ENCODE measurements at places on chromosomes 1 and 21. TPM values are rescaled to one million over a fixed set of nuclear protein-coding genes. Genes with fewer than 3 reads are reported as not detected.

DNA sequence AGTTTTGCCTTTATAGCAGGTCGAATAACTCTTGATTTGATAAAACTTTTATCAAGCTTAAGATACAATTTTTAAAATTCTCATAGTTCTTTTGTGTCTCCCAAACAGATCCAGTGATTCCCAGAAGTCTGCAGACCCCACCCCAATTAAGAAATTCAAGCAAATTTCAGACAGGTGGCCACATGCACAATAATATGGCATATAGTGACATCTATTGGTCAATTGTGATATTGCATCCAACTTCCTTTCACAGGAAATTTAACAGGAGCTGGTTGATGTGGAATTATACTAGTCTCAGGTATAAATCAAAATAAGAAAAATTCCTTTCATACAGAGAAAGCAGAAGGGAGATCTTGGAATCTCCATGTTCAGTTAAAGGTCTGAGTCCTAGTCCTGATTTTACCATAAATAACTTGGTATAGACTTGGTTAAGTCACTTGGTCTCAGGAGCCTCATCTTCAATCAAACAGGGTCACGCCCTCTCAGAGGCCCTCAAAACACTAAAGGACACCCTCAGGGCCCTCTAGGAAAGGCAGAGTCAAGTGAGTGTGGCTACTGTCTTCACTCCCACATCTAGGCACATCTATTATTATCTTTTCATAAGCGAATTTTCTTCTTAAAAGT is 24.1 kb downstream of the PIGM start:
- H3K27ac ChIP-seq, result no peak overlapping the region
- H3K27me3 ChIP-seq, result peaks cover 10% of the 10 kb centered on the region
- H3K4me3 ChIP-seq, result no peak overlapping the region

DNA sequence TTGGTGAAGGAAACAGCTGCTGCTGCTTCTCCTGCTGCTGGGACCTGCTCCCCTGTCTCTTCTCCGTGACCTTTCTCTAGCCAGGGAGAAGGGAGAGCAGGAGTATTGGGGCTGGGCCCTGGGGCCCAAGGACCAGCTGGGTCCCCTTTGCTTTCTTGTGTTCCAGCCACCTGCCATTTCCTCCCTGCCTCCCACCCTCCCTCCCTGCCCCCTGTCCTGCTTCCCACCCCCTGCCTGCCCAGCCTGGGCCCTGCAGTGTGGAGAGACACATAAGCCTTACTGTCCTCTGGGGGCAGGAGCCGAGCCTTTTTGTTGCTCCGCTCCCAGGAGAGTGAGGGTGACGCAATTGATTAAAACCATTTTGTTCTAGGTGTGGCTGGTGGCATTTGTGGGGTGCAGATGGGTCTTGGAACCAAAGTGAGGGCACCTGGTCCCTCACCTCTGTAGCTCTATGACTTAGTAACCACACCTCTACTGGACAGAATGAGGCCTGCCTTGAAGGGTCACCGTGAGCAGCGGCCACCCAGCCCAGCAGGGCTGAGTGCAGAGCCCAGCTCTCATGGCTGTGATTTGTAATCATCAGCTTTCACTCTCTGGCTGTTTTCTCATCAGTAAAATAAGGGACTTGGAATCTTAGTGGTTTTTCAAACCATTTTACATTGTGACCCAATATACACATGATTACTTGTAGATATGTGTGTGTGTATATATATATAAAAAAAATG is 13.9 kb upstream of the TMEM222 start:
- H3K27me3 ChIP-seq, result no peaks in the 10 kb centered on the region
- no peak overlapping the region for H3K27ac ChIP-seq
- H3K4me3 ChIP-seq, result no peak overlapping the region
- DNase-seq, result no peak

The RHD gene
- not detected for total RNA-seq

DNA sequence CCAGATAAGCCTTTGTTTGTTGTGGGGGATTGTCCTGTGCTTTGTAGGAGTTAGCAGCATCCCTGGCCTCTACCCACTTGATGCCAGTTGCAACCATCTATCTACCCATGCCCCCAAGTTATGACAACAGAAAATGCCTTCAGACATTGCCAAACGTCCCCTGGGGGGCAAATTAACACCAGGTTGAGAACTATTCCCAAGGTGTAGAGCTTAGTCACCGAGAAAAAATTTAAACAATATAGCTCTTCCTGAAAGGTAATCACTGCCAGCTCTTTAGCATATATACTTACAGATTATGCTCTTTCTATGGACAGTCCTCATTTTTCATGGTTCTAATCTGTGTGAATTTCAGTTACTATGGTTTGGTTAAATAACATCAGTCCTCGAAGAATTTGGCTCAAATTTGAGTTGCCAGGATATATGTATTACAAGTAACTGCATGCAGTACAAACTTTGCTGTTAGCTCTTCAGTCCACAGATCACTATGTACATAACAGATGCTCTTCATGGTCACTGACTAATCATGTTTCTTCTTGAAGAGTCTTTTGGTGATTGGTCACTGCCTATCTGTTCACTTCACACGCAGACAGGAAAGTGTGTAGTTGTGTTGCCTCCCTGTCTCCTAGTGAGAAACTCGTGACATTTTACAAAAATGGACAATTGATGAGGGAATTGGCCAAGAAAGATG is 25.2 kb downstream of the MAPKAPK2 start:
- DNase-seq, result no peak
- peaks cover 43% of the 10 kb centered on the region for H3K4me1 ChIP-seq
- no peak overlapping the region for H3K4me3 ChIP-seq
- no peak overlapping the region for H3K27ac ChIP-seq
- H3K27me3 ChIP-seq, result no peaks in the 10 kb centered on the region
- no peaks in the 10 kb centered on the region for H3K36me3 ChIP-seq

- H3K36me3 ChIP-seq, result no peaks in the 10 kb centered on the region
- peaks cover 11% of the 10 kb centered on the region for H3K4me1 ChIP-seq
- DNase-seq, result no peak
- no peak within 1 kb of the TSS for H3K27ac ChIP-seq
- peak within 1 kb of the TSS; percentile 52 for H3K4me3 ChIP-seq
- H3K27me3 ChIP-seq, result peaks cover 7% of the 10 kb centered on the region
These were observed at the start of gene TRIM17 for GRCh38 chr1:228416217-228416933. Gene TRIM17, minus strand, starts transcription at chr1:228416861. Its CDS starts 1,789 bp downstream, at chr1:228415072.

- H3K4me3 ChIP-seq, result no peak overlapping the region
- no peaks in the 10 kb centered on the region for H3K36me3 ChIP-seq
- no peaks in the 10 kb centered on the region for H3K27me3 ChIP-seq
- H3K4me1 ChIP-seq, result no peaks in the 10 kb centered on the region
These were observed 96.0 kb upstream of the BTG3 start for GRCh38 chr21:17708522-17709265.

DNA sequence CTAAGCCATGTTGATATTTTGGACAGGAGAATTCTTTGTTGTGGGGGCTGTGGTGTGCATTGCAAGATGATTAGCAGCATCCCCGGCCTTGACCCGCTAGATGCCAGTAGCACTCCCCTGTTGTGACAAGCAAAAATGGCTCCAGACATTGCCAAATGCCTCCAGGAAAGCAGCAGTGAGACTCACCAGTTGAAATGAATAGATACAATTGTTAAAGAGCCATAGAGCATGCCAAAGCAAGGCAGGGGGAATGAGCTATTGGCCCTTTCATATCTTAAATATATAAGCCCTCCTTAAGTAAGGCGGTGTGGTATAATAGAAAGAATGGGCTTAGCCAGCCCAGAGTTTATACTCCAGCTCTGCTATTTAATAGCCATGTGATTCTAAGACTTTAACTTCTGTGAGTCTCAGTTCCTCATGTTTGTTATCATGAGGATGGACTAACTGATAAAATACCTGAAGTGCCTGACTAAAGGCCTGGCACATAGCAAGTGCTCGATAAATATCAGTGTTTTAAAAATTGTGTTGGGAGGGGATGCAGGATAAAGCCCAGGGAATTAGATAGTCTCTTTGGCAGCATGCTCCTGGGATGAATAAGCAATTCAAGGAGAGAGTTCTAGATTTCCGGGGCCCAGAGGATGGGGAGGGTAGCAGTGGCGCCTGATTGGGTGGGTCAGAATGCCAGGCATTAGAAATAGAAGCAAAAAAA is 21.1 kb upstream of the RGS4 start:
- no peaks in the 10 kb centered on the region for H3K36me3 ChIP-seq
- no peaks in the 10 kb centered on the region for H3K27me3 ChIP-seq
- H3K4me3 ChIP-seq, result no peak overlapping the region
- no peak overlapping the region for H3K27ac ChIP-seq

The MSH4 gene
- 0.34 TPM for total RNA-seq

DNA sequence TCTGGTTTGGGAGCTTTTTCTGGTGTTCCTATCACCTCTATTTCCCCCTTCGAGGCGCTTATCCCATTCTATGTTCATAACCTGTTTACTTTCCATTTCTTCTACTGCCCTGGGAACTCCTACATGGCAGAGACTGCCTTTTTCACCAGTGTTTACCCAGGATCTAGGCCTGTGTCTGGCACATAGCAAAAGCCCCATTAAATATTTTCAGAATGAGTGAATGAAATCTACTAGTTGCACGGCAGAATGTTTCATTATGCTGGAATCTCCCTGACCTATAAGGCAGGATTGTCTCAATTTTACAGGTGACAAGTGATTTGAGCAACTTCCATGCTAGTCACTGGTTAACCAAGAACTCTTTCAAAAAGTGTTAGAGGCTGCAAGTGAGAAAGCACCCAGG is 70.1 kb downstream of the PGM1 start:
- H3K4me3 ChIP-seq, result no peak overlapping the region
- peak; percentile 65 for DNase-seq
- no peaks in the 10 kb centered on the region for H3K27me3 ChIP-seq
- H3K36me3 ChIP-seq, result peaks cover 2% of the 10 kb centered on the region
- H3K4me1 ChIP-seq, result peaks cover 19% of the 10 kb centered on the region
- peak overlapping the region; percentile 87 for H3K27ac ChIP-seq

The KCND3 gene
- total RNA-seq, result 0.43 TPM

- no peak overlapping the region for H3K4me3 ChIP-seq
- H3K27me3 ChIP-seq, result no peaks in the 10 kb centered on the region
- peaks cover under 1% of the 10 kb centered on the region for H3K4me1 ChIP-seq
- DNase-seq, result no peak
- H3K27ac ChIP-seq, result no peak overlapping the region
These were observed 29.6 kb downstream of the RGL1 start for GRCh38 chr1:183834568-183834967.

GRCh38 chr1:200971955-200972711 is 51.4 kb downstream of the KIF21B start:
- H3K27me3 ChIP-seq, result no peaks in the 10 kb centered on the region
- no peak overlapping the region for H3K4me3 ChIP-seq
- no peak for DNase-seq
- no peaks in the 10 kb centered on the region for H3K36me3 ChIP-seq
- no peaks in the 10 kb centered on the region for H3K4me1 ChIP-seq

DNA sequence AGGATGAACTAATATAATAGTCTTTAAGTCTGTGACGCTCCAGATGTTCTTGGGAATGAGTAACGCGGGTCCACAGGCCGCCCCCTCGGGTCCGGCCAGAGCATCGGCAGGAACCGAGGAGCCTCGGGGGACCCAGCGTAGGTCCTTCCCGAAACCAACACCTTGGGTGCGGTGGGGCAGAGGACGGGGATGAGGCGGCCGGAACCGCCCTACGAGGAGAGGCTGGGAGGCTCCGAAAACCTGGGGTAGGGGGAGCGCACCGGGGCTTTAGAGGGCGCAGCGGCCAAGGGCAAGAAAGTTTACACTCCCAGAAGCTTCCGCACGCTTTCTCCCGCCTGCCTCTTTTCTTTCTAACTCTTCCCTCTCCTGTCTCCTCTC is 7.1 kb downstream of the DMRTA2 start:
- DNase-seq, result no peak
- H3K4me1 ChIP-seq, result peaks cover 6% of the 10 kb centered on the region
- no peak overlapping the region for H3K4me3 ChIP-seq
- H3K27me3 ChIP-seq, result peaks cover 78% of the 10 kb centered on the region
- no peaks in the 10 kb centered on the region for H3K36me3 ChIP-seq
- H3K27ac ChIP-seq, result no peak overlapping the region

GRCh38 chr1:67838180-67838910 is 5.1 kb upstream of the GNG12 start:
- no peaks in the 10 kb centered on the region for H3K36me3 ChIP-seq
- no peak overlapping the region for H3K4me3 ChIP-seq
- no peaks in the 10 kb centered on the region for H3K27me3 ChIP-seq
- H3K4me1 ChIP-seq, result peaks cover 46% of the 10 kb centered on the region

The SIM2 gene
- 9.2 TPM for total RNA-seq

DNA sequence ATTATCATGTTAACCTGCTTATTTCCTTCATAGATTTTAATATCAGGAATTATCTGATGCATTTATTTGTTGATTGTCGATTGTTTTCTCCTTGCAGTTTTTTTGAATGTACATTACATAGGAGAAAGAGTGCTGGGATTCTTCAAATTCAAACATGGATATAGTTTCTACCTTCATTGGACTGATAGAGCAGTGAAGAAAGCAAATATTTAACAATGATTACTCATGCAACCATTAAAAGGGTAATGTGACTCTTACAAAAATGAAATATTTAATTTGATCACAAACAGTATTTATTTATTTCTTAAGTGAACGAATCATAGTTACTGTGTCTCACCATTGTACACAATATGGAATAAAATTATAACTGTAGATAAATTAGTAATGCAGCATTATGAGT is 350.9 kb downstream of the BRINP3 start:
- no peaks in the 10 kb centered on the region for H3K36me3 ChIP-seq
- no peak for DNase-seq
- H3K4me3 ChIP-seq, result no peak overlapping the region
- H3K4me1 ChIP-seq, result no peaks in the 10 kb centered on the region
- no peak overlapping the region for H3K27ac ChIP-seq

DNA sequence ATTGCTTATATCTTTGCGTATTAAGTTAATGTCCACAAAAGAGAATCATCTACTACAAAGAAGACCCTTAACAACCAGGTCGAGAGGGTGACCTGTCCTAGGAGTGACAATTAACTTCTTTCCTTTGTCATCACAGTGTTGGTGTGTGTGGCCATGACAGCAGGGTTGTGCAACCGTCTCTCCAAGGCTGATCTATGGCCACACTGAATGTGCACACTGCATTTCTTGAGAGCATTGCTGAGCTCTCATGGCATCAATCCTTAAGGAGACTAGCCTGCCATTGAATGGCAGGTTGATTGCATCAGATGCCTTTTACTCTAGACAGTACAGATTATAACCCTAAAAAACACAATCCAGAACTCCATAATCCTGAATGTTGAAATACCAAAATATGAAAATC is 86.5 kb upstream of the OLFM3 start:
- no peak overlapping the region for H3K4me3 ChIP-seq
- H3K27me3 ChIP-seq, result no peaks in the 10 kb centered on the region
- DNase-seq, result no peak
- no peak overlapping the region for H3K27ac ChIP-seq
- no peaks in the 10 kb centered on the region for H3K4me1 ChIP-seq
- H3K36me3 ChIP-seq, result no peaks in the 10 kb centered on the region

- no peaks in the 10 kb centered on the region for H3K36me3 ChIP-seq
- H3K27ac ChIP-seq, result no peak overlapping the region
- no peaks in the 10 kb centered on the region for H3K4me1 ChIP-seq
- no peak for DNase-seq
- no peaks in the 10 kb centered on the region for H3K27me3 ChIP-seq
These were observed 90.7 kb downstream of the SCCPDH start for GRCh38 chr1:246814890-246815289.
